ENCODE measurements at places on chromosomes 1 and 21. TPM values are rescaled to one million over a fixed set of nuclear protein-coding genes. Genes with fewer than 3 reads are reported as not detected.

DNA sequence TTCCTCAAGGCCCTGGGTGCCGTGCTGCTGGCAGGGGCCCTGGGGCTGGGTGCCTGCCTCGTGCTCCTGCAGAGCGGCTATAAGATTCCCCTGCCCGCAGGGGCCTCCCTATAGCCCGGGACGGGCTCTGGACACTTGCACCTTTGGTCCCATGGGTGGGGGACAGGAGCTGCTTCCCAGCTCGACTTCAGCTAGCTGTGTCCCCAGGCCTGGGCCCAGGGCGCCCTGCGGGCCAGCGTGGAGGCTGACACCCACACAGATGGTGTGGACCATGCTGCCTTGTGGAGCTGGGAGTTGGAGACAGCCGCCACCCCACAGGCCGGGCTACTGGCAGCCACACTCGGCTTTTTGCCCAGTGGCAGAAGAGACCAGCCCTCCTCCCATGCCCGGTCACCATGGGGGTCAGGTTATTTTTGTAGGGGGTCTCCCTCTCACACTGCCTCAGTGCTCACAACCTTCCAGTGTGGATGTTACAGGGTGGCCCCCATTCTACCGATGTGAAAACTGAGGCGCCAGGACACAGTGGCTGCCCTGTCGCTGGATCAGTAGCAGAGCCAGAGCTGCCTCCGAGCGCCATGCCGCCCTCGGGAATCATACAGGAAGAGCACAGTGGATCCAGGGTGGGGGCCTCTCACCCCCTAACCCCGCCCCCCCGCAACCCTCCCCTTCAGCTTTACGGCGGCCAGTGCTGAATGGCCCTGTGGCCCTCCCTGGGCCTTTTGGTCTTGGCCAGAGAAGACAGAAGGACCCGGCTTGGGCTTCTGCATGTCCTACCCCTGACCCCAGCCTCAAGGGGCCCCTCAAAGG lies 57.8 kb downstream of the DISP3 start:
- no peak for DNase-seq

The NES gene
- total RNA-seq = 6.8 TPM

DNA sequence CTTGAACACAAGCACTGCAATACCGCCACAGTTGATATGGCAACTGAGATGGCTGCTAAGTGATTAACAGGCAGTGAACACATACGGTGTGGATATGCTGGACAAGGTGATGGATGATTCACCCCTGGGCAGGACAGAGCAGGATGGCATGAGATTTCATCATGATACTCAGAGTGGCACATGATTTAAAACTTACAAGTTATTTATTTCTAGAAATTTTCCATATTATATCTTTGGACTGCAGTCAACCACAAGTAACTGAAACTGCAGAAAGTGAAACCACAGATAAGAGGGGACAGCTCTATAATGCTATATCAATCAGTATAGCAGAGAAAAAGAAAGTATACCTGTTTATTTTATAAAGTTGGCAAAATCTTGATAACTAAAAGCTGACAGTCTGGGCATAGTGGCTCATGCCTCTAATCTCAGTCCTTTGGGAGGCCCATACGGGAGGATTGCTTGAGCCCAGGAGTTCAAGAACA lies 47.9 kb downstream of the PHACTR4 start:
- DNase-seq = peak; percentile 85

The PALMD gene
- 1.2 TPM for total RNA-seq

DNA sequence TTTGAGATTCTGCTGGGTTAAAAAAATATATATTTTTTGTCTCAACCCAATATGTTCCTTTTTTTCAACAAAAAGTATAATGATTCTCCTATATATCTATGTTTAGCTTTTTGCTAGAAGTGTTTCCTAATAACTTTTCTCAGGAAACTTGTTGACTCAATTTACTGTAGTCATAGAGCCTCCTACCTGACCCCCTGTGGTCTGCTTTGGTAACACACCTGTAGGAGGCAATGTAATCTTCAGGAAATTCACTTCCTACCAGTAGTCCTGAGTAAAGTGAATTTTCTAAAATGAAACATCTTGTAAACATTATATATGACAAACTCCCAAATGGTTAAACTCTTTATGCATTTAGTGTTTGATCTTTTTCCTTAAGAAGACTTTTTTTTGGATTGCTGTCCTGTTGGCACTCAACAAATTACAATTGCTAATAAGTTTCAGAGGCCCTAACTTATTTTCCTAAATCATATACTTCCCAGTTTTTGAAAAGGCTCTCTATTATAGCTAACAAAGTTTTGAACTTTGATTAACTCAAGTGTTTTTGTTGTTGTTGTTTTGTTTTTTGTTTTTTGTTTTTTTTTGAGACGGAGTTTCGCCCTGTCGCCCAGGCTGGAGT lies 118.3 kb downstream of the OLFML2B start:
- no peak for DNase-seq

- no peak for DNase-seq
Observed at GRCh38 chr1:53127546-53127945, 14.9 kb downstream of the SLC1A7 start.

DNA sequence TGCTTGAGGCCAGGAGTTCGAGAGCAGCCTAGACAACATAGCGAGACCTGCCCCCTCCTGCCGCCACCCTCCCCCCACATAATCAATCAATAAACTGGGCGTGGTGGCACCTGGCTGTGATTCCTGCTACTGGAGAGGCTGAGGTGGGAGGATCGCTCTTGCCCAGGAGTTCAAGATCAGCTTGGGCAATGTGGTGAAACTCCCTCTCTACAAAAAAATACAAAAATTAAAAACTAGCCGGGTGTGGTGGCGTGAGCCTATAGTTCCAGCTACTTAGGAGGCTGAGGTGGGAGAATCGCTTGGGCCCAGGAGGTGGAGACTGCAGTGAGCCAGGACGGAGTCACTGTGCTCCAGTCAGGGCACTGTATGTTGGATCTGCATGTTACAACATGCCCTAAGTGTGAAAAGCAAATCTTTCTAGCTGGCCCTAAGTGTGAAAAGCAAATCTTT lies 7.0 kb upstream of the MDM4 start:
- no peak for DNase-seq

The GREM2 gene
- not detected for total RNA-seq

DNA sequence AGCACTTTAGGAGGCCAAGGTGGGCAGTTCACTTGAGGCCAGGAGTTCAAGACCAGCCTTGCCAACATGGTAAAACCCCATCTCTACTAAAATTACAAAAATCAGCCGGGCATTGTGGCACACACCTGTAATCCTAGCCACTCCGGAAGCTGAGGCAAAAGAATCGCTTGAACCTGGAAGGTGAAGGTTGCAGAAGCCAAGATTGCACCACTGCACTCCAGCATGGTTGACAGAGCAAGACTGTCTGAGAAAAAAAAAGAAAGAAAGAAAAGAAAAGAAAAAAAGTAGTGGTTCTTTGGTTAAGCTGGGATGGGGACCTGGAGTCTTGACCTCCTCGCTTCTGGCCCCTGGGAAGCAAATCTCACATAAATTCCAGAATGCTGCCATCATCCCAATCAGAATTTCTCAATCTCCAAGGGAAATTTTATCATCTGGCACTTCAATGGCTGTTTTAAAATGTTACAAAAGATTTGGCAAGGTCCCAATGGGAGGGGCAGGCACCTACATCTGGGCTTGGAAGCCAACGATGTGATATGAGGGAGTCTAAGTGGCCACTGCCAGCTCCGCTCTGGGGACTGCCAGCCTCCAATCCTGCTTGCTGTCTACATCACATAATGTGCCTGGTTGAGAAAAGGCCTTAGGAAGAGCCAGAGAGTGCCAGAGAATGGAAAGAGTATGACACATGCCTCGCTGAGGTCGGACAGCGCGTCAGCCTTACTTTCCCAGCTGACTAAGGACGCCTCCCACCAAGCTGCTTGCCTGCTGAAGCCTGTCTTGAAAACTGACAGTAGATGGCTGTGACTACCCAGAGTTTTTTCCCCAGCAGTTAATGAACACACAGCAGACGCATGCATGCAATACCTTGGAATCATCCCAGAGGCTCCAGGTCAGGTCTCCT lies 42.1 kb upstream of the SRP9 start:
- DNase-seq = peak; percentile 79

DNA sequence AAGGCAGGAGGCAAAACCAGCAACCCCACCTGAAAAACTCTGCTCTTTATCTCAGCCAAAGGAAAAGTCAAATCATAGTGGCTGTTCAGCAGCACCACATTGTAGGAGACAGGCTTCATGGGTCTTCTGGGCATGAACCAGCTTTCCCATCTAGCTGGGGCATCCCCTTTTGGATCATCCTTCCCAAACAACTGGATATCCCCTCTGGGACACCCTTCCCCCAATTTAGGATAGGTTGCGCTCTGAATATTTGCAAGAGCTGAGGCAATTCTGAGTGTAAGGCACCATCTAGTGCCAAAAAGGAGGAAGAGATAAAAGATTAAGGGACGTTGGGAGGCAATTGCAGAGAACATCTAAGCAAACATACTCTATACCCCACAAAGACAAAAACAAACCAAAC lies 295.8 kb downstream of the MATN1 start:
- no peak for DNase-seq

DNA sequence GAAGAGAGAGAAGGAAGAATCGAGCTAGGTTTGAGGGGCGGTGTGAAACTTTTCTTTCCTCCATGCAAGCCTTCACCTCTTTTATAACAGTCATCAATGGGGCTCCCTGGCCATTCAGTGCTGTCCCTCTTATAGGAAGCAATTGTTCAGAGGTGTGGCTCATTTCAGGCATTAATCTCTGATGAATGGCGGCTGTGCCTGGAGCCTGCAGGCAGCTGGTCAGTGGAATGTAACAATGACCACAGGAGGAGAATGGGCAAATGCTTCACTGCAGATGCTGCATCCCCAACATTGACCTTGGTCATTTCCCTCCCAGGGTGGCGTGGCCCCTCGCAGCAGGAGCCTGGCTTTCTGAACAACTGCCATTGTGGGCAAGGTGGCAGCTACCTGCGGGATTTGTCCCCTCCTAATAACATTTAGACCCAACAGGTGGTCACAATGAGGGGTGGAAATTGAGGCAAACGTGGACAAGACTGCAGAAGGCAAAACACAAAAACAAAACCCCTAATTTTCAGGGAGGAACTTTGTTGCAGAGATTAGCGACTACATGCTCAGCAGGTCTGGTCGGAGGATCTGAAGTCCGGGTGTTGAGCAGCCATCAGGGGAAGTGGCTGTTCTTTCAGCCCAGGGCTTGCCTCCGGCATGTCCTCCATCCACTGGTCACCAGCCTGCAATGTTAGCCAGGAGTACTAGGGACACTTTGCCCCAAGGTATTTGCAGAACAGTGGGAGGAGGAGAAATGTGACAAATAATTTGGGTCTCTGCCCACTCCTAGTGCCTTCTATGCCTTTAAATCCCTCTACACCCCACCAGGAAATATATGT lies 97.3 kb upstream of the PAXBP1 start:
- DNase-seq = no peak

DNA sequence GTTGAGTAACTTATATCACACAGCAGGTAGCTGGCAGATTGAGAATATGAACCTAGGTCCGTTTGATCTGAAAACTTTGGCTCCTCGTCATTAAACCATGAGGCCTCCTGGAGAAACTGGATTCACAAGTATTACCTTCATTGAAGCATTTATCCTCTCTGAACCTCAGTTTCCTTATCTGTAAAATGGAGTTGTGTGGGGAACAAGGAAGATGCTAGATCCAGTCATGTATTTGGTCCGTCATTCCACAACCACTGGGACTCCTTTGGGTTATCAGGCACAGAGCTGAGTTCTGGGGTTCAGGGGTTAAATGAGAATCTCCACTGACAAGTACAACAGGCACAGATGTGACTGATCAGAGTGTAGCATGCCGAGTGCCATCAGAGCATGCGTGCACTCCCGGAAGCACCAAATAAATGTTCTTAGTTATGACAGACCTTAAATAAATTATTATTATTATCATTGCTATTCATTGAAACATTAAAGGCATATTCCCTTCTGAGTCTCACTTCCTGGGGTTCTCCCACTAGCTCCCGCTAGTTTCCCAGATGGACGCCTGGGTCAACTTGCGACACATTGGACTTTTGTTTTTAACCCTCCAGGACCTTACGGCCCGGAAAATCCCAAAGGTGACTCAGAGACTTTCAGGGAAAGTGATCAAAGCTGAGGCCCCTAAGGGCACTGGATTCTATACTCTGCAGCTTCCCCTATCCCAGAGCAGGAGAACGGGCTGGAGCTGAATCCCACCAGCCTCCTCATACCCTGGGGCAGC lies 130.6 kb downstream of the PLPP3 start:
- DNase-seq = no peak

The WNT9A gene
- total RNA-seq = 42.2 TPM

The PRAMEF6 gene
- total RNA-seq = not detected

DNA sequence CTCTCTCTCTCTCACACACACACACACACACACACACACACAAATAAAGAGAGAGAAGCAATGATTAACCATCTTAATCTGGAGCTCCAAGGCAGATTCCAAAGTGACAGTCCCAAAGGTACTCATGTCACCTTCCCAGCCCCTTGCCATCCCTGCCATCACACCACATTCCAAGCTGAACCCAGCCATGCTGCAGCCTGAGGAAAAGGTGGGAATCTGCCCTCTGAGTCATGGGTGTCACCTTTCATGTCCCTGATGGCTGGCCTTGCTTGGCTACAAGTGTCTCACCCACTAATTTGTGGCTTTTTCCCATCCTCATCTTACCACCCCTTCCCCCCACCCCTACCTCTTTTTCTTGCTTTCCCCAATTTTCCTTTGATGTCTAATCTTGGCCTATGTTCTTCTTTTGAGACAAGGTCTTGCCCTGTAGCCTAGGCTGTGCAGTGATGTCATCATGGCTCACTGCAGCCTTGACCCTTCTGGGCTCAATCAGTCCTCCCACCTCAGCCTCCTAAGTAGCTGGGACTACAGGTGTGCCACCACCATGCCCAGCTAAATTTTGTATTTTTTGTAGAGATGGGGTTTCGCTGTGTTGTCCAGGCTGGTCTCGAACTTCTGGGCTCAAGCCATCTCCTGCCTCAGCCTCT lies 3.2 kb downstream of the ANXA9 start:
- DNase-seq = peak; percentile 50

The PROX1 gene
- not detected for total RNA-seq

The TAL1 gene
- total RNA-seq = not detected

The HSPA6 gene
- total RNA-seq = 0.28 TPM

The C1orf87 gene
- total RNA-seq = not detected

The S100A1 gene
- total RNA-seq = 0.46 TPM

DNA sequence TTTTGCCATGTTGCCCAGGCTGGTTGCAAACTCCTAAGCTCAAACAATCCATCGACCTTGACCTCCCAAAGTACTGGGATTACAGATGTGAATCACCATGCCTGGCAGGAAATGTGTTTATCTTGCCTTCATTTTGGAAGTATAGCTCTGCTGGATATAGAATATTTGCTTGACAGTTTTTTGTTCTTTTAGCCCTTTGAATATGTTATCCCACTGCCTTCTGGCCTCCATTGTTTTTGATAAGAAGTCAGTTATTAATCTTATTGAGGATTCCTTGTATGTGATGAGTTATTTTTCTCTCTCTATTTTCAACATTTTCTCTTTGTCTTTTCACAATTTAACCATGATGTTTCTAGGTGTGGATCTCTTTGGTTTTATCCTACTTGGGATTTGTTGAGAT lies 112.9 kb upstream of the RAB3GAP2 start:
- no peak for DNase-seq

The TRIM58 gene
- not detected for total RNA-seq

Measured in PC-9 (cell line).